Activated B cell treated with CpG ODN at 0.5 μM for 24 hours (primary cell): ENCODE measurements at places on chromosomes 12 and 14.
A peak's percentile ranks its signal among the peaks of the same experiment; 100 is the strongest.

DNA sequence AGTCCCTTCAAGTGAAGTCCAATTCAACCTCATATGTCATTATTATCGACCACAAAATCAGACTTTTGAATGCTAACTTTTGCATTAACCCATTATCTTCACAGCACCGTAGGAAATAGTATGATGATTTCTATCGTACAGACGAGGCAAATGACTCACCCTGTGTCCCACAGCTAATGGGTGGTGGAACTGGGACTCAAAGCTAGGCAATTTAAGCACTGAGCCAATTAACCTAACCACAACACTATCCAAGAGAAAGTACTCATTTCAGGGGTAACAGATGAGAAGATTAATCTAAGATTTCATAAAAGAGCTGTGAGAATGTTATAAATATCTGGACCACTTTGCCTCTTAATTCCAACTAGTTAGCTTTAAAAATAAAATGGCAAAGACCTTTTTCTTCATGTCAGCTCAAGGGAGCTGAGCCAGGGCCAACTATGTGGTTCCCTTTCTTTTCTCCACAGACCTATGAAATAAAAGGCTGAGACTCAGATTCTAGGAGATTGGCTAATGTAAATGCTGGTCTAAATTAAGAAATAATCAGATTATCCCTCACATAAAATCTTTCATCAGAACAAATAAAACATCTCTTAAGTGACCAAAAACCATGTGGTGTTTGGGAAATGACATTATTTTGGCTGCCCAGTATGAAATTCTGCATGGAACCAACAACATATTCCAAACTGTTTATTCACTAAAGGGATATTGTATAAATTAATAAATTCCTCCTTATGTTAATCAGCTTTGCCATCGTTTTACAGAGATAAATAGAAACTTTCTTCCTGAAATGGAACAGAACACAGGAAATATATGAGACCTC lies 4.9 kb downstream of the PTGER2 start:
- DNase-seq: no peak

DNA sequence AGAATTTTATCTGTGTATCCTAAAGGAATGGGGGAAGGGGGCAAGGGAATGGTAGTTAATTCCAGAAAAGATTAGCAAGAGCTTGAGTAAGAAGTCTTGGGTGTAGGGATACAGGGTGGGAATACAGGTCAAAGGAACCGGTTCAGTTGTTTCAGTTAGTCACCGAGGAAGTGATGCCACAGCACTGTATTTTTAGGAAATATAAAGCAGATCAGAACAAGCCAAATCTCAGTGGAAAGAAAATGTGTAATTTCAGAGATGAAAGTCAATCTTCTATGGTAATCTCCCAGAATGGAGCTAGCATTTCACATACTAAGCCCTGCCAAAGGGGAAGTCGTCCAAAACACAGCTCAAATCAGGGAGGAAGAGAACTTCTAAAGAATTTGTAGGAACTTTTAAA lies 4.7 kb upstream of the TUBA1C start:
- no peak for DNase-seq

GRCh38 chr14:101687756-101688546 lies 73.6 kb upstream of the PPP2R5C start:
- no peak for DNase-seq

DNA sequence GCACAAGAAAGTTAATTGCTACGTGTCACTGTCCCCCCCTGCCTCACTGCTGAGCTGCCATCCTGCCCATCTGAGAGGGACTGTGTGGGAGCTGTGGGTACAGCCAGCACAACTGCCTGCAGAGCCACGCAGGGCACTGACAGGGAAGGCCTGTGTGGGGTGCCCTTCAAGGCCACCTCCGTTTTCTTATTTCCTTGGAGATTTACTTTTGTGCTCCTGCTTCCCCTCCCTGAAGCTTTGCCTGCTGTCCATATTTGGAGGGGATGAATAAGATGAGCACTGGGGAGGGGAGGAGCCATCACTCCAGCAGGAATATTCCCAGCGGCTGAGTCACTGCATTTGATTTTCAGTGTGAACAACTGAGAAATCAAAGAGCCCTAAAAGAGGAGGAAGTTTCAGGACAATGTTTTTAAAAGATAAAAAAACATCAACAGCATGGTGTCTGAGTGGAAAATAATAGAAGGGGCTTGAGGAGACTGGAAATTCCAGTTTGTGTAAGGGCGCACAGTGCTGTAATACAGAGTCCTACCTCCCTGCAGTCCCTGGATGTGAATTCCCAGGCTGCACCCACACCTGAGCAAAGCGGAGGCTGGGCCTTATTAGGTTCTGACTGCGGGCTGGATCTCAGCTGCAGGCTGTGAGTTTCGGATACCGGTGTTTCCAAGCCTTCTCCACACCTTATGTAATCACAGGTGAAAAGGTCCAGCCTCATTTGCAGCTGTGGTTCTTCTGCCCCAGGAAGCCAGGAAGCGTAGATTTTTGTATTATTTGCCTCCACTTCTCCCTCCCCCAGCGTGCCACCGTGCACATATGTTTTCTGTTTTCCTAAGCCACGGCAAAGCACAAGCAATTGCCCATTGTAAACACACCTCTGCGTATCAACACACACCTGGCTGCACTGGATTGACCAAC lies 192.6 kb upstream of the BCL2L14 start:
- no peak for DNase-seq

DNA sequence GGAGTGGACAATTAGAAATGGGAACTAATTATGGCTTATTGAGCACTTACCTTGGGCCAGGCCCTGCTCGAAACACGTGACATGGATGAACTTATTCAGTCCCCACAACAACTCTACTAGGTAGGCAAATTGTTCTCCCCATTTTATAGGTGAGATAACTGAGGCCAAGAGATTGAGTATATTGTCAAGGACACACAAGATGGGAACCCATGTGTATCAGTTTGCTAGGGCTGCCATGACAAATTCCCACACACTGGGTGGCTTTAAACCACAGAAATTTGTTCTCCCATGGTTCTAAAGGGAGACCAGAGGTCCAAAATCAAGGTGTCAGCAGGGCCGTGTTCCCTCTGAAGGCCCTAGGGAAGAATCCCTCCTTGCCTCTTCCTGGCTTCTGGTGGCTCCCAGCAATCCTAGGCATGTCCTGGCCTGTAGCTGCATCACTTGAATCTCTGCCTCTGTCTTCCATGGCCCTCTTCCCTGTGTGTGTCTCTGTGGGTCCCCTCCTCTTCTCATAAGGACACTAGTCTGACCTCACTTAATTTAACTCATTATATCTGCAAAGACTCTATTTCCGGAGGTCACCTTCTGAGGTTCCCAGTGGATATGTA lies 128.8 kb downstream of the CHST11 start:
- DNase-seq: no peak

GRCh38 chr12:132140918-132141841 lies 2.9 kb downstream of the DDX51 start:
- DNase-seq: no peak

DNA sequence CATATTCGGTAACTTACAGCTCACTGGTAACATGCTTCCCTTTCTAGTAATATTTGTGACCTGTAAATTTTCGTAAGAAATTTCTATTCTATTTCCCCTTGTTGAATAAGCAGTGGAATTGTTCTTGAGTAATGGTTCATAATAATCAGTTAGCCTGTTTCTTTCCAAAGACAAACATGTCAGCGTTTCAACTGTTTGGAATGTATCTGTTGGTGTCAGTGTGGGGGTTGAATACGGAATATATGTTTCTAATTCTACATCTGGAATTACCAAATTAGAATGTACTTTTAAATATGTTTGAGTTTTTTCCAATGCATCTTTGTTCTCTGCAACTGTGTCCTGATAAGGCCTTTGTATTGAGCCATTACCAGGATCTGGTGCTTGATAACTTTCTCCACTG lies 2.0 kb downstream of the BBS10 start:
- no peak for DNase-seq

DNA sequence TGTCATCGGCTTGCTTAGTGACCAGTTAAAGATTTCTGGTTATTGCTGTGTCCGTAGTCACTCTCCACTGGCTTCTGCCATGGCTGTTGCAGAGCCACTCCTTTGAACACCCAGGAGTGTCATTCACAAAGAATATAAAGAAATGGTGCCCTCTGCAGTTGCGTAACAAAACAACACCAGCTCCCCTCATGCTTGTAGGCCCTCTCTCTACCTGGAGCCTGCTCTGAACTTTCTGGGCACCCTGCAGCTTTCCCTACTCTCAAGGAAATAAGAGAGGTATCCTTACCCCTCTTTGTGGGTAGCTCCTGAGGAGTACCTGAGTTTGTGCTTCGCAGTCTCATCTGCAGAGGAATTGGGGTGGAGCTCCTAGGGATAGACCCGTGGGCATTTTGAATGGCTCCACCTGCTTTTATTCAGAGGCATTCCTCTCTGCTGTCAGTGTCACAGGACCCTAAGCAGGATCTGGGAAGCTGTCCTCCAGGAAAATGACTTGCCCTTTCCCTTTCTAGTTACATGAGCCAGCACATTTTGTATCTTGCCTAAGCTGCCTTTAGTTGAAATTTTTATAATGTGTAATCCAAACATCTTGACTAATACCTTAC lies 97.2 kb upstream of the TMEM260 start:
- DNase-seq: no peak

DNA sequence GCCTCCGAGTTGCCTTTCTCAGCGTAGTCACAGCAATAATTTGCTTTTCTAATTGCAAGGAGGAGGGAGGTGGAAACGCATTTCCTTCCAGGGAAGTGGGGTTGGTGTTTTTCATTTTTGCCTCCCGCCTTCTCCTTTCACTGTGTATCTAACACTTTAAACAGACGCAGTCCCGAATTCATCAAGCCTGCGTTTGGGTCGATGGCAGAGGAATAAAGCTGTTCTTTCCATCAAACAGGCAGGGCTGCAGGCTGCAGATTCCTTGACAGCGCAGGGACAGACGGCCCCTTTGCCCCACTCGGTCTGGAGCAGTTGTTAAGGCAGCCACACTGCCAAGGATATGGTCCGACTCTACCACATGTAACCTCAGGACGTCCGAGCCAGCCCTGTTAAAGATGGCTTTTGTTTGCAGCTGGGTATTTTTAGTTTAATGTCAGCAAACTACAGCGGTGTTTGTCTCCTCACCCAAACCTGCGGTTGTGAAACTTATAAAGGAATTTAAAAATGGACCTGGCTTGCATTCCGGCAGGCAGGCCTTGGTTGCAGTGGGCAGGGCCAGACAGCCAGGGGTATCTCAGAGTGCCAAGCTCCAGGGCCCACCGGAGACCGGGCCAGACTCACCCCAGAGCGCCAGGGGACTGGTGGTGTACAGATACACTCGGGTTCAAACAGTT lies 2.1 kb downstream of the CHST11 start:
- DNase-seq: peak; percentile 32

DNA sequence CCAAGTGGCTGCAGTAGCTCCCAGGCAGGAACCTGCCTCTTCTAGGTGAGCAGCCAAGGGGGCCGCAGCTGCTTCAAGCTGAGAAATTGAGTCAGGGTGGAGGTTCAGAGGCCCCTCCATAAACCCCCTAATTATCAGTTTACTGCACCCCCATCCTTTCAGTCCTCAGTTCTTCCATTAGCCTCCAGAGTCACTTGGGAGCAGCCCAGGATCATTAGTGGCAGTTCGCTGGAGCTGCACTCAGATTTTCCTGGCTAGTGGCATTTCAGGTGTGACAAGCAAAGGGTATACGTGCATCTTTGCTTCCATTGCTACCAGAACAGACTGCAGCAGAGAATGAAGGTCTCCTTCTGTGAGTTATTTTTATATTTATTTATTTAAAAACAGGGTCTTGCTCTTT lies 358.7 kb downstream of the FUT8 start:
- DNase-seq: no peak

DNA sequence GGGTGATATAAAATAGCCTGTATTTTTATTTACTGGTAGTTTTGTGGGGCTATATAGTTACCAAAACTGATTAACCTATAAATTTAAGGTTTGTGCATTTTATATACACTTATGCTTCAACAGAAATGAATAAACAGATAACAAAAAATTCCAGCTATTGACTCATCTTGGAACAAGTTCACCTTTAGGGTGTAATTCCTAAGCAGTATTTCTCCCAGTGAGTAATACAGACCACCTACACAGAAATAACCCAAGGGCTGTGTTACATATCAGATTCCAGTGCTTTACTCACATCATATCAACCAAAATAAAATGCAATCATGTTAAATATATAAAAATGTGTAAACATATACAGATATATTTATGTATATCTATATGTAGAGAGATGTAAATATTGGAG lies 345.6 kb downstream of the ADAMTS20 start:
- no peak for DNase-seq

DNA sequence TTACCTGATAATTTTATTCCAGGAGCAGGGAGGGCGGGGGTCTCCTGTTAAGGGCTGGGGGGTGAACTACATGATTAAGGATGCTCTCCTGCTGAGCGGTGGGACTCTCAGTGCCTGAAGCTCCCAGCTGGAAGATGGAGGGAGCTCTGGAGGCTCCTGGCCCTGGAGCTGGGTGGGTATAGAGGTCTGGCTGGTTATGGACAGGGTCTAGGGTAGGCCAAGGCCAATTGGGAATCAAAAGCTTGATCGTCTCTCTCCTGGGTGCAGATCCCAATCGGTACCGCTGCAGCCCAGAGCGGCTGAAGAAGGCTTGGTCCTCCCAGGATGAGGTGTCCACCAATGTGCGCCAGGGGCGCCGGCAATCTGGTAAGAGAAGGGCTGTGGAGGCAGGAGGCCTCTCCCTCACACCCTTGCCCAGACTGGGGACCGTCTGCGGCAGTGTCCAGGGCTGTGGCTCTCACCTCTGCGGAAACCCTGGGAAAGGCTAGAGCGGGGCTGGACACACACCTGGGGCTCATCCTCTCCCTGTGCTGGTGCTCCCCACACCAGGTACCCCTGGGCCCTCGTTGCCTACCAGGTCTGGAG lies 28.4 kb downstream of the PLEKHG3 start:
- DNase-seq: no peak

GRCh38 chr12:50518090-50518489 lies 13.3 kb downstream of the DIP2B start:
- no peak for DNase-seq

DNA sequence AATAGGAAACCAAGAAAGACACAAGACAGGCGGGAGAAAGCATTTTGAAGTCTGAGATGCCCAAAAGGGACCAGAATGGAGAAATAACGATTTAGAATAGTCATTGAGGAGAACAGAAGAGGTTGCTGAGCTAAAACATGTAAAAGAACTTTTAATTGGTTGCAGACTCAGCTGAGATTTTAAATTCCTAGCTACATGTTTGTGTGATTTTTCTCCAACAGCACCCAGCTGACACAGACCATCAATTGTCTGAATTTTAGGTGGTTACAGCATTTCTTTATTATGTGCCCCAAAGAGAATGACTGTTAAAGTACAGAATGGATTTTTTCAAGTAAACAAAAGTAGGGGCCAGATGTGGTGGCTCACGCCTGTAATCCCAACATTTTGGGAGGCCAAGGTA lies 50.3 kb downstream of the BAZ1A start:
- DNase-seq: no peak
